Kidney epithelial cell (primary cell): ENCODE measurements at places on chromosomes 4 and X.

GRCh38 chrX:29478336-29479069, 736.9 kb upstream of the MAGEB2 start:
- no peak for DNase-seq

DNA sequence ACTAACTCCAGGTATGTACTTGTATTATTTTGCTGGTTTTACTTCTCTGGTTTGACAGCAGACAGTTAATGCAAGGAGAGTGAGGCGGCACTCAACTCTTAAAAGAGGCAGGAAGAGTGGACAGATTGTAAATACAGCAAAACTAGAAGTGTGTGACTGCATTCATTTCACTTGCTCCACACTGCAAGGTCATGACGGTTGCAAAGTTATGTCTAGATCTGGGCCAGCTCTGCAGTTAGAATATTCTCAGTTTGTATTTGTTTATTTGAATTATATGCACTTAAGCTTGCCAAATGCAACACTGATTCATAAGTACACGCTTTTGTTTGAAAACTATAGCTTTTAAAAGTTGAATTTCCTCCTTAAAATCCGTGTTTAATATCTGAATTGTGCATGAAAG, 148.9 kb downstream of the STIM2 start:
- no peak for DNase-seq

GRCh38 chr4:38785901-38786402, 3.2 kb upstream of the TLR10 start:
- no peak for DNase-seq

- DNase-seq: no peak
Measured at GRCh38 chrX:133415276-133416105, at the start of gene GPC4. Gene GPC4 (minus strand): TSS chrX:133415489. CDS start chrX:133414965, 524 bp downstream.

DNA sequence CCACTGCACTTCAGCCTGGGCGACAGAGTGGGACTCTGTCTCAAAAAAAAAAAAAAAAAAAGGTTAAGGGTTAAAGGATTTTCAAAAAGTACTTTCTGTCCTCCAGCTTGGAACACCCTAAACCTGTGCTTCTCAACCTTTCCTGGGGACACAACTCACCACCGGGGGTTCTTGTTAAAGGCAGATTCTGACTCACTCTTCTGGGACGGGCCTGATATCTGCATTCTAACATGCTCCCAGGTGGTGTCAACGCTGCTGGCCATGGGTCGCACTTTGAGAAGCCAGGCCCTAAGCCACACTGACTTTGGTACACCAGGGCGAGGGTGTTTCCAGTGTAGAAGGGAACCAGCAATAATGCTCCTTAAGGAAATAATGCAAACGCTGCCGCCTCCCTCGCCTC, 46.1 kb downstream of the AFAP1 start:
- no peak for DNase-seq

GRCh38 chr4:40399578-40399977, 64.4 kb downstream of the CHRNA9 start:
- DNase-seq: no peak

- no peak for DNase-seq
Measured at GRCh38 chrX:102892103-102892502, 45.0 kb upstream of the RAB40AL start.

DNA sequence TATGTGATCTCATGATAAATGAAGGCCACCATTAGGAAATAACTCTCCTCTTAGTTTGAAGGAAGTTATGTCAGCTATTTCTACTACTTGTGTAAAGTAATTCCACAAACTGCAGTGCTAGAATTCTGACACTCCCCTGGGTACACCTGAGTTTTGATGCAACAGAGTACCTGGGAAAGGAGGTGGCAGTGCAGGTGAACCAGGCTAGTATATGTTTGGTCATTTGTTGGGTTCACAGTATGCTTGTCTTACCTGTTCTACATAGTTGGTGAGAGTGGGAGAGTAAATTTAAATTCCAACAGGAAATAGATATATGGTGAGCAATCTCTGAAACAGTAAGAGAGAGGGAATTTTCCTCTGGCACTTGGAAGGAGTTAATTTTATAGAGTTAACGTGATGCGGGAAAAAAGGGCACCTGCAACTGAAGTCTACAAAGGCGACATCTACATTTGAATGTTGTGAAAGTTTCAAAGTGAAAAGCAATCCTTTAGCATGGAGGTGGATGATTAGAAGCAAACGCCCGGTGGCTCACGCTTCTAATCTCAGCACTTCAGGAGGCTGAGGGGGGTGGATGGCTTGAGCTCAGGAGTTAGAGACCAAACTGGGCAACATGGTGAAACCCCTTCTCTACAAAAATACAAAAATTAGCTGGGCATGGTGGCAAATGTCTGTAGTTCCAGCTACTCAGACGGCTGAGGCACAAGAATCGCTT, 8.3 kb upstream of the SLC10A6 start:
- no peak for DNase-seq

GRCh38 chr4:104421566-104421965, 73.1 kb downstream of the CXXC4 start:
- DNase-seq: no peak

DNA sequence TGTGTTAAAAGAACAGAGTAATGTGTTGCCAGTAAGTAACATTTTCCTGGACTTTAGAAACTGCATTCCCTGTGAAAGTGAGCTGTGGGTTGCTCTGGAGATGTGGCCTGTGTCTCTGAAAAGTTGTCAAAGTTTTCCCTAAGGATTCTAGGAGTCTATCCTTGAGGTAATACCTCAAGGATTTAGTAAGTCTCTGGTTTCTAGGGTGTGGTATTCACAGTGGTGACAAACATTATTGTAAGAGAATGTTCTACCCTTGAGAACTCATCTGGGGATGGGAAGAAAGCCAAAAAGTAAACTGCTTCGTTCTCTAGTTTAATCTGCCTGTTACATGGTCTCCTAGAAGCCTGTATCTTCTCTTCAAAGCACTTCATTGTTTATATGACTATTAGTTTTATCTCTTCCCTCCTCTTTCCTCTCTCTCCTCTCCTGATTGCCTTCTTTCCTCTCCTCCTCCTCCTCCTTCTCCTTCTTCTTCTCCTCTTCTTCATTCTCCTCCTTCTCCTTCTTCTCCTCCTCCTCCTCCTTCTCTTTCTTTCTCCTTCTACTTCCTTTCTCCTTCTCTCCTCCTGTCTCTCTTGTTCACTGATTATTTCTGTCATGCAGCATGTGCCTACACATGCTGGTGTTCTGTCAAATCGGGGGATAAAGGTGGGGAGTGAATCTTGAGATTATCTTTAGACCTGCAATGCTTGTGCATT, 321.3 kb downstream of the PTTG2 start:
- no peak for DNase-seq

- DNase-seq: no peak
Measured at GRCh38 chr4:139245590-139245989, 34.4 kb downstream of the MGARP start.

DNA sequence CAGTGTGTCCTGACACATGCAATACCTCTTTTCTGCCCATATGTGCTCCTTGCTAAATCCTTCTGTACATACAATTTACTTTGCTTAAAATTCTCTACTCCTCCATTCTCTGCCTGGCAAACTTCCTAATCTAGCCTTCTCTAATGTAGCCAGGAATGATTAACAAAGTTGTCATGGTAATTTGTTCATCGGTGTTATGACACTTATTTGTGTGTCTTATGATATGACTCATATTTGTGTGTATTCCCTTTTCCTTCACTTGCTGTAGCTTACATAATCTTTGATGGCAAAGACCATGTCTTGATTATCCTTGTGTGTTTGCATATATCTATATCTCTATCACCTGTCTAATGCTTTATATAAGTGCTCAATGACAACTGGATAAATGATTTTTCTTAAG, 133.3 kb downstream of the COL25A1 start:
- no peak for DNase-seq

DNA sequence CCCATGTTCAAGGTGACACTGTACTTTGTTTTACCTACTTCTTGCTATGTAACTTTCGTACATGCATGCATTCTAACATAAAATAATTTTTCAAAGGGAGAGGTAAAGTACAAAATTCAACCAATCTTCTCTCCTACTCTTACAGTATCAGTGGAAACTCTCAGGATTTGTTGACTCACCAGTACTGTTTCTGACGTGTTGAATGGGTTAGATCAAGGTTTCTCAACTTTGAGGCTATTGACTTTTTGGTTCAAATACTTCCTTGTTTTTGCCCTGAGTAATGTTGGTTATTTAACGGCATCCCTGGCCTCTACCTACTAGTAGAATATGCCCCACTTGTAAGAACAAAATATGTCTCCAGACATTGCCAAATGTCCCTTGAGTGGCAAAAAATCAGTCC, 94.6 kb upstream of the SMAD1 start:
- no peak for DNase-seq

DNA sequence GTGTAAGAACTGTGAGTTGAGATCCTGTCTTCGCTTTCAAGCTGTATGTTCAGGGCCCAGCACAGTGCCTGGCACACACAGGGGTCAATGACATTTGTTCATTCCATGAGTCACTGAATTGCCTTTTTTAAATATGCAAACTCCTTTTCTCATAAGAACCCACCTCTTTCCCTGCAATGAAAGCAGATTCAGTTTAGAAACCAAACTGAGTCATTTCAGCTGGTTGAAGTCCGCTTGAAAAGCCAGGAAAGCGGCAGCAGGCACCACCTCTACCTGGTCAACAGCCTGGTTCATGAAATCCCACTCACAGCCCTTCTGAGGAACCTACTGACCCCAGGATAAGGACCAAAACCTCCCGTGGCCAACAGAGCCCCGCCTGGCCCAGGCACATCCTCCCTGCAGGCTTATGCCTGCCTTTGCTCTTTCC, 4.5 kb upstream of the C1QTNF7 start:
- no peak for DNase-seq

DNA sequence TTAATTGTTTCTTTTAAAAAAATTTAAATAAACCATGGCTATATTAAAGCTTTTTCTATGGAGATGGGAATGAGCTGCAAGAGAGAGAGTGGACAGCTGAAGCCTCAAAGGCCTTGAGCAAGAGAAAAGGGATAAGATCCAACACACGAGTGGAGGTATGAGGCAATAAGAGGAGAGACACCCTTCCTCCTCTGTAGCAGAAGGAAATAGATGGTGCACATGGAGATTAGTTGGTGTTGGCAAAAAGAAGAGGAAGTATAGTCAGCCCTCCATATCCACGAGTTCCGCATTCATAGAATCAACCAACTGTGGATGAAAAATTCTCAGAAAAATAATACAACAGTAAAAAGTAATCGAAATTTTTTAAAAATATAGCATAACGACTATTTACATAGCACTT, 3.2 kb downstream of the CXorf38 start:
- no peak for DNase-seq

- no peak for DNase-seq
Measured at GRCh38 chrX:22481436-22481835, 208.7 kb downstream of the CBLL2 start.

GRCh38 chr4:46931981-46932380, 22.9 kb upstream of the COX7B2 start:
- DNase-seq: no peak
